ENCODE measurements at places on chromosomes 1 and 21. TPM values are rescaled to one million over a fixed set of nuclear protein-coding genes. Genes with fewer than 3 reads are reported as not detected.

GRCh38 chr21:31798842-31799704 lies 67.2 kb upstream of the SCAF4 start:
- DNase-seq, result no peak

BATF3 gene
- total RNA-seq, result 1.9 TPM

DNA sequence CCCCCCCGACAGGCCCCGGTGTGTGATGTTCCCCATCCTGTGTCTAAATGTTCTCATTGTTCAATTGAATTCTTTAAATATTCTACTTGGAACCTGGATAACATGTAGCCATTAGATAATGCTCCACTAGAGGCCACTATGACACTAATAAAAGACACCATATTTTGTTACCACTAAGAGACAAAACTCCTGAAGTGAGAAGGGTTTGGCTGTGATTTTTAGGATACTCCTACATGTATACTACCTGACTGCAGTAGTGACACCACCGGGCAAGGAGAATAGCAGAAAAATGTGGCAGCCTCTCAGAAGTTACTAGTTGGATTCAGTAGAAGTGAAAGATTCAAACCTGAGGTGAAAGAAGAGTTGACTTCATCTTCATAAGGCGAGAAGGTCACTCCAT lies 36.0 kb downstream of the F5 start:
- no peak for DNase-seq

AGMAT gene
- 0.11 TPM for total RNA-seq

GRCh38 chr1:98333406-98333805 lies 328.1 kb upstream of the SNX7 start:
- DNase-seq, result no peak

All from cardiac septum (tissue), 1 donor.